ENCODE measurements at places on chromosomes 1 and 21. TPM values are rescaled to one million over a fixed set of nuclear protein-coding genes. Genes with fewer than 3 reads are reported as not detected.

The KLHDC9 gene
- total RNA-seq, result 0.28 TPM

The DOP1B gene
- 9.9 TPM for total RNA-seq

The RNU1-2 gene
- total RNA-seq, result under 0.01 TPM

The TNFRSF4 gene
- not detected for total RNA-seq

The ACOT11 gene
- total RNA-seq, result 2.3 TPM

The SH2D5 gene
- 4.0 TPM for total RNA-seq

The AADACL3 gene
- not detected for total RNA-seq

The MIXL1 gene
- total RNA-seq, result not detected

The NBPF8 gene
- total RNA-seq, result 11.0 TPM

The ANKRD13C gene
- 24.7 TPM for total RNA-seq

The PTPRU gene
- total RNA-seq, result 5.0 TPM

The NUF2 gene
- 2.3 TPM for total RNA-seq

The ARHGAP30 gene
- not detected for total RNA-seq

The FOXD3 gene
- total RNA-seq, result not detected

The TMEM82 gene
- not detected for total RNA-seq

The CTBS gene
- 9.6 TPM for total RNA-seq

The KRTAP19-6 gene
- not detected for total RNA-seq

The AJAP1 gene
- total RNA-seq, result under 0.01 TPM

All from regular cardiac myocyte (primary cell).